ENCODE measurements at places on chromosomes 1 and 21. TPM values are rescaled to one million over a fixed set of nuclear protein-coding genes. Genes with fewer than 3 reads are reported as not detected.

DNA sequence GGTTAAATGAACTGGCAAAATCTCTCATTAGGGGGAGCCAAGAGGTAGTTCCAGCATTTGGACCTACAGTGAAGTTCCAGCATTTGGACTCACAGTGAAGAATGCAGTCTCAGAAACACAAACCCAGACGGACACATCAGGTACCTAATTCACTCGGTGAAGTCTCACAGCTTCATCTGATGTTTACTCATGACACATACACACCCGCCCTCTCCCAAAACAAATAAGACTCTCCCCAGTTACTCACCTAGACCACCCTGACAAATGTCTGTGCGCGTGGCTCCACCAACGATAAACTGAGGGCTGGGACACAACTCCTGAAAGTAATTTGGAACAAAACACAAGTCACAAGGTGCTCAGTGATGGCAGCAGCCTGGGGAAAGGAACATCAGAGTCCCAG, 11.4 kb downstream of the CAPN8 start:
- DNase-seq, result no peak

RPE65 gene
- total RNA-seq, result 1.1 TPM

DNA sequence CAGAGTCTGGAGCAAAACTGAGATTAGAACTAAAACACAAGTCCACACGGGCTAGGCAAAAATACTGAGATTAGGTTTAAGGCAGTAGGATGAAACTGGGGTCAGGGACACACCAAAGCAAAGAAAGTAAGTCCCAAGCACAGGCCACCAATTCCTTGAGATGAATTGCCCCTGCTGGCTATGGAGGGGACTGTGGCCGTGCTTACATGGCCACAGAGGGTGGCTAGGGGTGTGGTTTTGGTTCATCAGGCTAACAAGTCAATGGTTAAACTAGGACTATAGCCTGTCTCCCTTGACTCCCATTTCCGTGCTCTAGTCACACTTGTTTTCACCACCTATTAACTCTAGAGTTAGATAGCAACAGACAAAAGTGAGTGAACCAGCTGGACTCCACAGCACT, 394.8 kb downstream of the PBX1 start:
- no peak for DNase-seq

DNA sequence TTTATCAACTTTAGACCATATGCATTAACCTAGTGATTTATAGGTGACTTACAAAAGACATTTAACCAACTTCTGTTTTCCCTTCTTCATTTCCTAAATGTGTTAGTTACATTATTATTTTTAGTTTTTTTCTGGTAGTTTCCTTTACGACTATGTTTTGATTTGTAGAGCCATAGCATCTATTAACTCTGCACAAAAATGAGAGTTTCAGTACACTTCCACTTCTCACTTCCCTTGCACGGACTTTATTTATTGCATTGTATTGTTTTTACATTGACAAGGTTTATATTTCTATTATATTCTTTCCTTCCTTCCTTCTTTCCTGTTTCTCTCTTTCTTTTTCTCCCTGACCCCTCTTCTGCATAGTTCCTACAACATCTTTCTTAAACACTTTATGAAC, 14.7 kb downstream of the PKN2 start:
- DNase-seq, result no peak

DNA sequence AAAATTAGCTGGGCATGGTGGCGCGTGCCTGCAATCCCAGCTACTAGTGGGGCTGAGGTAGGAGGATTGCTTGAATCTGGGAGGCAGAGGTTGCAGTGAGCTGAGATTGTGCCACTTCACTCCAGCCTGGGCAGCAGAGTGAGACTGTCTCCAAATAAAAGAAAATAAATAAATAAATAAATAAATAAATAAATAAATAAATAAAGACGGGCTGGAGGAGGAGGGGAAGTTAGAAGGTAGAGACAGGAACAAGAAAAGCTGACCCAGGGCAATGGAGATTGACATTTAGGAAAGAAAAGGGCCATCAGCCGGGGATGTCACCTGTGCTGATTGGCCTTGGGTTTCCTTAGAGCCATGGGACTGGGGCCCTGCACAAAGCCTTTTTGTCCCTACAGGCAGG, 153.7 kb upstream of the IGSF21 start:
- no peak for DNase-seq

GRCh38 chr1:2086446-2087078, 36.4 kb downstream of the PRKCZ start:
- no peak for DNase-seq

DNA sequence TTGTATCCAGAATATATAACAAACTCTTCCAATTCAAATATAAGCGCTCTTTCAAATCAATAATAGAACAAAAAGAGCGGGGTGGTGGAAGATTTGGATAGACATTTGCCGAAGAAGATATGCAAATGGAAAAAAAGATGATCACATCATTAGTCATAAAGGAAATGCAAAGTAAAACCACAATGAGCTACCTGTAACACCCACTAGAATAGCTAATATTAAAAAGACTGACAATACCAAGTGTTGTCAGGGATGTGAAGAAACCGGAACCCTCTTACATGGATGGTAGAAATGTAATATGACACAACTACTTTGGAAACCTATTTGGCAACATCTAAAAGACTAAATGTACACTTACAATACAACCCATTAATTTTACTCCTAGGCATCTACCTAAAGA, 5.7 kb upstream of the TRAF5 start:
- no peak for DNase-seq

GNAT2 gene
- total RNA-seq, result not detected

- DNase-seq, result no peak
These were observed 562.6 kb upstream of the ADGRL2 start for GRCh38 chr1:81238129-81238528.

WDR64 gene
- total RNA-seq, result not detected

DNA sequence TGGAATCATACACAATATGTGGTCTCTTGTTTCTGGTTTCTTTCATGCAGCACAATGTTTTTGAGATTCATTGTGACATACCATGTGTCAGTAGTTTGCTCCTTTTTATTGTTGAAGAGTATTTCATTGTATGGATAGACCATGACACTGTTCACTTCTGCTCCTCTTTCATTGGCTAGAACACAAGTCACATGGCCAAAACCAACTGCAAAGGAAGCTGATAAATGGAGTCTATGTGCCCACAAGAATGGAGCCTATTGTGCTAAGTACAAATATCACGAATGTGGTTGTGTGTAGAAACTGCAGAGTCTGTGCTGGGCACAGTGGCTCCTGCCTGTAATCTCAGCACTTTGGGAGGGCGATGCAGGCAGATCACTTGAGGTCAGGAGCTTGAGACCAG, 28.6 kb upstream of the FNBP1L start:
- no peak for DNase-seq

AGBL4 gene
- 0.35 TPM for total RNA-seq

DNA sequence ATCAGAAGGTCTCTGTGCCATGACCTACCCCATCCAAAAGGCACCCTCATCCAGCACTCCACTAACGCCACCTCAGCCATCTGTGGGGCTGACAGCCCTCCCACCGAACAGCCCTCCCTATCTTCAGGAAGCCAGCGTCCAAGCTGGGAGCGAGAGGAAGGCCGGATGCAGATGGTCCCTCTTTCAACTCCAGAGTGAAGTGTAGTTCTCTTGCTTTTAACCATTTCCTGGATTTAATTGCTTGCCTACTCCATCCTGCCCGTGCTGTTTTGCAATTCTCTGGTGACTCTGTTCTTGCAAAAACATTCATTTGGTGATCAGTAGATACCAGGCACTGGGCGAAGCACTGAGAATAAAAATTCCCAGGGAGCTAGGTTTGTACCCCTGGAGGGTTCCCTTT, 8.2 kb upstream of the DYRK1A start:
- DNase-seq, result no peak

AGO3 gene
- total RNA-seq, result 8.9 TPM

GRCh38 chr1:83095570-83095969, 903.4 kb downstream of the TTLL7 start:
- DNase-seq, result no peak

GRCh38 chr21:31459457-31459856, 115.4 kb upstream of the TIAM1 start:
- no peak for DNase-seq

DCDC2B gene
- not detected for total RNA-seq

NTNG1 gene
- total RNA-seq, result 4.4 TPM

TTLL10 gene
- not detected for total RNA-seq

FAM167B gene
- total RNA-seq, result 0.56 TPM

GRCh38 chr21:42313501-42313969, 1.7 kb downstream of the TFF3 start:
- DNase-seq, result no peak

- no peak for DNase-seq
These were observed 16.3 kb downstream of the IER5 start for GRCh38 chr1:181104790-181105133.

GRCh38 chr21:31529406-31529805, 130.1 kb upstream of the SOD1 start:
- DNase-seq, result no peak

GRCh38 chr1:37868466-37868865, 9.1 kb upstream of the MTF1 start:
- DNase-seq, result no peak

DNA sequence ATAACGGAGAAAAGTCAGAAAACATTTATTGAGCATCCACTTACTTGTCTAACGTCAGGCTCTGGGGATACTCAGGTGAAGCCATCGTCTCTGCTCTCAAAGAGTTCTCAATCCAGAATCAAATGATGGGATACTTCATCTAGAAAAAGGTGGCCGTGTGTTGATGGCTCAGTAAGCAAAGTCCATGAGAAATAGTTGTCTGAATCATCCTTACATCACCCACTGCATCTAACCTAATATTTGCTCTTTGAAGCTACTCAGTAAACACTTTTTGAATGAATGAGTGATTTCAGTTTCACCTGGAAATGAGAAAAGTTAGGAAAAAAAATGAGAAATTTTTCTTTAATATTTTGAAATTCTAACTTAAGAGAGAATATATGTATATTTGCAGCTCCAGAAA, 155.3 kb upstream of the PKN2 start:
- DNase-seq, result no peak

DNA sequence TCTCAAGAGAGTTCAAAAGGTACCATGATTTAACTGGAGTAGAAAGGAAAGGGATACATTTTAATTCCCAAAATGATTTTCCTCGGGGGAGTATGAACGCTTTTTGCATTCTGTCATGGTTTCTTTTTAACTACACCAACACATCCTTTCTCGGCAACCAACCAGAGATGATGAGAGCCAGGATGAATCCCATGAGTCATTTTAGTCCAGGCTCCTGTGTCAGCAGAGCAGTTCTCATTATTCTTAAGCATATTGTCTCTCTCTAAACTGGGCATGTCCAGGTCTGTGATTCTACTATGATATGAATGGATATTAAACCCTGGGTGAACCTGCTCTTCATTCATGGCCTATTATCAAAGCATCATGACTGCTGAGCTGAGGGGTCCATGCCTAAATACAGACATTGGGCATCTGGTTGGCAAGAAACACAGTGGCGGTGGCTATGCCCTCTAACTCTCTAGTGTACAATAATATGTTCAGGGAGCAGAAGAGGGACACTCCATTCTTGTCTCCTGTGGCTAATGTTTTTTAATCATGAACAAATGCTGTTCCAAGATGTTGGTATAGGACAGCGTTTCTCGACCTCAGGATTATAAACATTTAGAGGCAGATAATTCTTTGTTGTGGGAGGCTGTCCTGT, 124.3 kb upstream of the ESRRG start:
- DNase-seq, result no peak

GRCh38 chr1:21886486-21887215, 50.5 kb downstream of the HSPG2 start:
- DNase-seq, result no peak

GRCh38 chr1:98555814-98556213, 105.7 kb upstream of the SNX7 start:
- no peak for DNase-seq

OR10J1 gene
- not detected for total RNA-seq

- DNase-seq, result no peak
These were observed 1.4 kb downstream of the MMEL1 start for GRCh38 chr1:2631136-2632050.

- DNase-seq, result no peak
These were observed 29.4 kb downstream of the CLDN14 start for GRCh38 chr21:36450511-36450910.

PRAMEF26 gene
- not detected for total RNA-seq

GRCh38 chr1:194069168-194069830, 882.9 kb upstream of the B3GALT2 start:
- peak; percentile 10 for DNase-seq

- DNase-seq, result no peak
These were observed 320.2 kb downstream of the PDE4B start for GRCh38 chr1:66112744-66113400.

GRCh38 chr1:71586030-71586429, 505.2 kb upstream of the ZRANB2 start:
- DNase-seq, result no peak

DNA sequence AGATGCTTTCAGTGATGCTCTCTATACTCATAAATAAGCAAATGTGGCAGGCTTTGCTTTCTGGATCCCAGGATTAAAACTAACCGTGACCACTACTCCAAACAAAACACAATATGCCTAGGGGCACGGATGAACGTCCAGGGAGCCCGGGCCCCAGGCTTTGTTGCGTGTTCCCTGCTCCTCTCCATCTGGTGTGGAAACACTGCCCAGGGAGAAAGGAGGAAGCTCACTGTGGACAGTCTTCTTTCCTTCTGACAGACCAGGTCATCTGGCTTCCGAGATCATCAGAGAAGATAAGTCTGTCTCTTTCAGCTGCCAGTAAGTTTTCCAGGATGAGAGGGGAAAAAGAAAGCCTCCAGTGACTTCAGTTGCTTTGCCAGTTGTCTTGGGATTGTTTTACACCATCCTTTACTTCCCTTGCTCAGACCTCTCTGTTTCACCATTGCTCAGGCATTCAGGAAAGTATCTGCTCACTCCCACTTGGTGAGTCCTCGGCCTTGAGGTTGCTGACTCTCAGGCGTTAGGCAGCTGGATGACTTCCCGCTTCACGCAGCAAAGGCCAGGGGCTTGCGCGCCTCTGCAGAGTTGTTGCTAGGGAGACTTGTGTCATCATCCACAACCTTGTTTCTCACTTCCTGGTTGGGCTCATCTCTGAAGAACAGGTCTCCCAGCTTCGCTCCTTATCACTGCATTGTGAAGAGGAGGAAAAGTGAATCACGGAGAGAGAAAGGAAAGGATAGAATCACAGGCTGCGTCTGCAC, 20.6 kb upstream of the PGD start:
- no peak for DNase-seq

DNA sequence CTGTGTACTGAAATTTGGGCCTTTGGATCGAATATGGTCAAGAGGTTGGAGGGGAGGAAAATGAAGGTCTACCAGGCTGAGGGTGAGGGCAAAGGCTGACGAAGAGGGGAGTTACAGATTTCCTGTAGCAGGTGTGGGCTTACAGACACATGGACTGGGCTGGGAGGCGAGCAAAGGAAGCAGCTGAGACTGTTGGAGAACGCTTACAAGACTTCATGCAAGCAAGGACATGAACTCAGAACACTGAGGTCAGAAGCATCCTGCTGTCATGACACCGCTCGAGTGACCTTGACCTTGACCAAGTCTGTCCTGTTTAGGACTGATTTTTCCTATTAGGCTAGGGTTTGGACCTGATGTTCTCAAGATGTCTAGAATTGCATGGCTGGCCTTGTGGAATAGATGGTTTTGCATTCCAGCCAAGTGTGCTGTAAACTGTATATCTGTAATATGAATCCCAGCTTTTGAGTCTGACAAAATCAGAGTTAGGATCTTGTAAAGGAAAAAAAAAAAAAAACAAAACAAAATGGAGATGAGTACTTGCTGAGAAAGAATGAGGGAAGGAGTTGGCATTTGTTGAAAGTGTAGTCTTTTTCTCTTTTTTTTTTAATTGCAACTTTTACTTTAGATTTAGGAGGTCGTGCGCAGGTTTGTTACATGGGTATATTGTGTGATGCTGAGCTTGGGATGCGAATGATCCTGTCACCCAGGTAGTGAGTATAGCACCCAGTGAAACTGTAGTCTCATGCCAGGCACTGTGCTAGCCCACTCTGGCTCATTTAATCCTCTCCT, 5.8 kb downstream of the ELF3 start:
- no peak for DNase-seq

GPR25 gene
- not detected for total RNA-seq
